ENCODE measurements at places on chromosomes 2 and 18. TPM values are rescaled to one million over a fixed set of nuclear protein-coding genes. Genes with fewer than 3 reads are reported as not detected.

Gene NBEAL1
- 99.2 TPM for total RNA-seq

Gene CYRIA
- 12.5 TPM for total RNA-seq

GRCh38 chr2:114265261-114265660 is 177.2 kb upstream of the DPP10 start:
- no peaks in the 10 kb centered on the region for H3K4me1 ChIP-seq
- no peak overlapping the region for H3K27ac ChIP-seq
- H3K27me3 ChIP-seq: no peaks in the 10 kb centered on the region
- no peak for DNase-seq
- no peaks in the 10 kb centered on the region for H3K36me3 ChIP-seq

GRCh38 chr18:38557006-38557405 is 991.4 kb upstream of the CELF4 start:
- no peak for DNase-seq
- H3K4me1 ChIP-seq: no peaks in the 10 kb centered on the region
- H3K4me3 ChIP-seq: no peak overlapping the region
- no peak overlapping the region for H3K27ac ChIP-seq
- no peaks in the 10 kb centered on the region for H3K27me3 ChIP-seq
- no peaks in the 10 kb centered on the region for H3K36me3 ChIP-seq

Data from thoracic aorta (tissue), 2 donors.